Thymus (tissue), 14 donors: ENCODE measurements at places on chromosomes 16 and 17. TPM values are rescaled to one million over a fixed set of nuclear protein-coding genes. Genes with fewer than 3 reads are reported as not detected.

The CFAP52 gene
- 0.76 TPM for total RNA-seq

DNA sequence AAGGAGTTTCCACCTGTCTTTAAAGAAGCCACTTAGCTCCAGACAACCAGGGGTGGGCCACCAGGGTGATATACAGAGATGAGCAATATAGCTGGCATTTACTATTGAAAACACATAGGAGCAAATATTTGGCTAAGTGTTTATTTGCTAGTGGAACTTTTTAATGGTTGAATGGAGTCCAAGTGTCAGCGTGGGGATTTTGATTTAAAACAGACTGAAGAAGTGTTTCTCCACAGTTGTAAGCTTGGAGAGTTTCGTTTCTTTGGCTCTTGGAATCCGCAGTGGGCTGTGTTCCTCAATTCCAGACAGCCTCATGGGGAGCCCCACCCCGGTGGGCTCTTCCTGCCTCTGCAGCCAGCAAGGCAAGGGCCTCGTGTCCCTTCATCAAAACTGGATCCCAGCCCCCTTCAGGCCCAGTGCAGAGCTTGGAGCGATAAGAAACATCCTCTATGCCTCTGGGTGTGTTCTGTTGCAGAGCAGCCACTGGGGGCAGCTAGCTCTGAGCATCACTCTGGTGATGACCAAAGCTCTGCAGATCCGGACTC lies 36.1 kb downstream of the NOG start:
- DNase-seq: no peak

DNA sequence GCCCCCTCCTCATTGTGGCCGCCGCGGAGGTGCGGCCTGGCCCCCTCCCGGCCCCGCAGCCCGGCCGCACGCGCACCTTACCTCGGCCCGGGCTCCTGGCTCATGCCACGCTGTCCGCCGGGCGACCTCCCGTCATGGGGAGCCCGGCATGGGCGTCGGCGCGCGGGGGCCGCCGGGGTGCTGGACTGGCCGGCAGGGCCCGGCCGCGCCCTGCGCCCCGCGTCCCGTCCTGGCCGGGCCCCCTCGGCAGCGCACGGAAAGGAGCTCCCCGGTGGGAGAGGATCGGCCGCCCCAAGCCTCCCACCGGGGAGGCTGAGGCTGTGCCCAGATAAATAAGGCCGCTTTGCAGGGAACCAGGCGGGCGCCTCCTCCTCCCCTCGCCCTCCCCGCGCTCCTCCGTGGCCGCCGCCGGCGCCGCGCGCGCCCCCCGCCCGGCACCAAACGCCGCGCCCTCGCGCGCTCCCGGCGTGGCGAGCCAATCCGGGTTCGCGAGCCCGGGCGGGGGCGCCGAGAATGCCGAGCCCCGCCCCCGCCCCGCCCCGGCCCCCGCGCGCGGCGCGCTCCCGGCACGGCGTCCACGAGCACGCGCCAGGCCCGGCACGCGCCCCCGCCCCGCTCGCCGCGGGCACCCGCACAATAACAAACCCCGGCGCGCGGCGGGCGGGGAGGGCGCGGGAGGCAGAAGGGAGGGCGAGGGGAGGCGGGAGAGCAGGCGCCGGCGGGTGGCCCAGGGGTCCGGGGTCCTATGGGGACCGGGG lies at the start of gene FBXL16:
TSS of gene FBXL16 (minus strand) at position 371 of the 758 bp plus-strand sequence. CDS start 8,396 bp downstream, outside the sequence.
- DNase-seq: no peak

The KCNJ2 gene
- total RNA-seq: 5.3 TPM

The CCL16 gene
- 0.09 TPM for total RNA-seq

DNA sequence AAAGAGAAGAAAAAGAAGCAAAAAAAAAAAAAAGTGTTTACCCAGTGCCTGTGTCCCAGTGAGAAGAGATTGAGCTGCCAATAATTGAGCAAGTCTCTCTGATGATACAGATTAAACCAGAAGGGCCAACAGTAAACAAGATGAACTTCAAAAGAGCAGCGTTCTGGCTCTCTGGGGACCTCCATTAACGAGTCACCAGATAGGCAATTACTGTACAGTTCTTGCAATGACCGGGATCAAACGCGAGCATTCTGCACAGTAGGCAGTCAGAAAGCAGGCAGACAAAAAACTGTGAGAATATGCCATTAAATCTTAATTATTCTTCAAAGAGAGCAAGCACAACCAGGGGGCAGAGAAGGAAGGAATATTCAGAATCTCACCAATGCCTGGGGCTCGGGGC lies 626.1 kb downstream of the TMEM114 start:
- DNase-seq: no peak

GRCh38 chr17:7260651-7261378 lies 1.5 kb downstream of the CLDN7 start:
- peak; percentile 28 for DNase-seq

DNA sequence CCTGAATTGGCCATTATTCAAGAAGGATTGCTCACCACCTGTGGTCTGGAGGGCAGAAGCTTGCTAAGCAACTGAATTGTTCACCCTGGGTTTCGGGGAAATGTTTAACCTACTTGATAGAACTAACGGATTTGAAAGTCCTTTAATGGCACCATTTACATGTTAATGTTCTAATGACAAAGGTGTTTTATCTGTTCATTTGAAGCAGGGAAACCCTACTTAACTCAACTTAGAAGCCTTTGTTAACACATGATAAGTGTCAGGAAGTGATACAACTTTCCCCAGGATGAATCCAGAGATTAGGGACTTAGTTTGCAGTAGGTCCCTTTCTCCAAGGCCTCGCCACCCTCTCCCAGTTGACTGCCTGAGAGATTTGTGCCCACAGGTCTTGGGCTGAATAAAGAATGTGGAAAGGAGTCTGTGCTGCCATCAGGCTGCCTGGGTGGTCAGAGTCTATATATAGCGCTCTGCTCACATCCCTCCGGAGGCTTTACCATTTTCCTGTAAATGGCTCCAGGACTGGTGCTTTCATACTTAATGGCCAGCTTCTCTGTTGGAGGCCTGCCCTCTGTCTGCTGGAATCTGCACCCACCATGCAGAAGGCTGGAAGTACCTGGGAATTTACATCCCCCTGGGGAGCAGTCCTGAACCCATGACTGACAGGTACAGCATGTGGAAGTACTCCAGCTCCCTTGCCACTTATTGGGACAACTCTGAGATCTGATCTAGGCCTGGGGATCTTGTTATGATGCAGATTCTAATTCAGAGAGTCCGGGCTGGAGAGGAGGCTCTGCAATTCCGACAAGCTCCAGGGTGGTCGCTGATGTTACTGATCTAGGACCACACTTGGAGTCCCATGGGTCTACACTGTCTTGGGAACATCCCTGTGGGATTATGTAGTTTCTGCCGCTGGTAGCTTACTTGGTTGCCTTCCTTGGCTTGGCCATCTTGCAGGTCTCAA lies 99.9 kb downstream of the ASIC2 start:
- no peak for DNase-seq

GRCh38 chr17:17767154-17767869 lies 69.5 kb downstream of the SREBF1 start:
- DNase-seq: no peak

DNA sequence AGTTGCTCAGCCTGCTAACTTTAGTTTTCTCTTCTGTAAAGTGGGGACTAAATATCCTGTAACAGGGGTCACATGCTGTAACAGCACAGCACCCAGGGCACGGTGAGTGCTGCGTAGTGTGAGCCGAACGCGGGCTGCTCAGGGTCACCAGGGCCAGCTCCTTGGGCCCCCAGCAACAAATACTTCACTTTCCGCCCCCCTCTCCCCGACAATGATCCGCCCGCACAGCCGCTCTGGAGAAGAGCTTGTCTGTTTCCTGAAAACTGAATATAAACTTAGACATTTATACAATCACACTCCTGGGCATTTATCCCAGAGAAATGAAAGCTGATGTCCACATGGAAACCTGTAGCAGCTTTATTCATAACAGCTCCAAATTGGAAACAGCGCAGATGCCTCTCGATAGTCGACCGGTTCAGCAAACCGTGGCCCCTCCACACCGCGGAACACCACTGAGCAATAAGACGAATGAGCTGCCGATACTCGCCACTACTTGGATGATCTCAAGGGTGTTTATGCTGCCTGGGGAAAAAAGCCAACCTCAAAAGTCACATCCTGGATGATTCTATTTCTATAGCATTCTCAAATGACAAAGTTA lies 267.2 kb downstream of the PARN start:
- DNase-seq: no peak

GRCh38 chr16:30628628-30629540 lies 18.7 kb upstream of the ZNF689 start:
- peak; percentile 74 for DNase-seq
